Activated CD4-positive, CD25-positive, alpha-beta regulatory T cell treated with anti-CD3 and anti-CD28 coated beads, Interleukin-2, amount 50 U/mL, for 72 hours (primary cell): ENCODE measurements at places on chromosomes 6 and 20.
A peak's percentile ranks its signal among the peaks of the same experiment; 100 is the strongest.

DNA sequence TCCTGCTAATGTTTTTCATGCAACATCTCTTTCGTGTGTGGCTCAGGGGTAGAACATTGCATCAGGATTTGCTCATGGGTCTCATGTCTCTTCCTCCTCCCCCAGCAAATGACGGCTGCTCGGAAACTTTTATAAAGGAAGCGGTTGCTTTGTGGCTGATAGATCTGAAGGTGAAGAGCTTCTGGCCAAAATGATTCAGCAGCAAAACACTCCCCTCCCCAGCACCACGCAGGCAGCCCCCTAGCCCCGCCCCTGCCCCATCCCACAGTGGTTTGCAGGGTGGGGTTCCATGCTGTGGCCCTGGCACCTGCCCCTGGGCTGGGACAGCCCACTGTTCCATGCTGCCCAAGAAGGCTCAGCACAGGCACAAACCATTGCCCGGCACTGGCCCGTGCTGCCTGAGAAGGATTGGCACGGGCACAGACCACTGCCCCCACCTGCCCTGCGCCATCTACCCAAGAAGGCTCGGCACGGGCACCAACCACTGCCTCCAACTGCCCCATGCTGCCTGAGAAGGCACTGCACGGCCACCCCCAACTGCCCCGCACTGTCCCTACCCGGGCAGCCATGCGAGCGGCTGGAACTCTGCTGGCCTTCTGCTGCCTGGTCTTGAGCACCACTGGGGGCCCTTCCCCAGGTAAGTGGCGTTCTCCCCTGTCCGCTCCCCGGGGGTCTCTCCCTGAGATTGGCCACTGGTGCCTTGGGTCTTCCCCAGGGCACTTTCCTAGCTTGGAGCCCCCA is at the start of gene CST7:
TSS of gene CST7 (plus strand) at position 331 of the 741 bp plus-strand sequence. CDS start at position 568, 237 bp downstream.
- peak; percentile 59 for DNase-seq

DNA sequence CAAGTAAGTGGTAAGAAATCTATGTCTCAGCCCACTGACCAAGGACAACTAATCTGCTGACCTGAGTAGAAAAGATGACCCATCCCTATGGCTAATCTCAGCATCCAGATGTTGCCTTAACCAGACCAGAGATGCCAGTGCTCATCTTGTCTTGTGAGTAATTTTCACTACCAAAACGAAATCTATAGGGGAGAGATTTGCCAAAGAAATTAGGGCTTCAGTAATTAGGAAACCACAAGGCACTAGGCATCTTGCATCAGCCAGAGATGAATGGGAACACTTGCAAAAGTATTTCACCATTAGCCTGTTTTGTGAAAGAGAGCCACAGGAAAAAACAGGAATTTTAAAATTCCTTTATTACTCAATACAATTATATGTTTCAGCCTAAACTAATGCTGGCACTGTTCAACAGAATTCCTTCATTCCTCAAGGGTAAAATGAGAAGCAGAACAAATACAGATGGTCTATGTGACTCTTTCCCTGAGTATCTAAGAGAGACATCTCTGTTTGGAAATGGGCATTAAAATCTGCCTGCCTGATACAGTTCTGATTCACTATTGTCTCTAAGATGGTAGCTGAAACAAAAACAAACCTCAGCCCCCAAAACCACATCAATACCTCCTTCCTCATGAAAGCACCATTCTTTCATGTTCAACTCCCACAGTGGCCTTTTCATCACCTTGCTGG is 87.8 kb downstream of the GMDS start:
- no peak for DNase-seq

- peak; percentile 65 for DNase-seq
These were observed 15.6 kb upstream of the UBE2J1 start for GRCh38 chr6:89368107-89368506.

- DNase-seq: no peak
These were observed 4.9 kb downstream of the BMP6 start for GRCh38 chr6:7730784-7731227.

- DNase-seq: no peak
These were observed 11.6 kb downstream of the PDSS2 start for GRCh38 chr6:107447663-107448216.

DNA sequence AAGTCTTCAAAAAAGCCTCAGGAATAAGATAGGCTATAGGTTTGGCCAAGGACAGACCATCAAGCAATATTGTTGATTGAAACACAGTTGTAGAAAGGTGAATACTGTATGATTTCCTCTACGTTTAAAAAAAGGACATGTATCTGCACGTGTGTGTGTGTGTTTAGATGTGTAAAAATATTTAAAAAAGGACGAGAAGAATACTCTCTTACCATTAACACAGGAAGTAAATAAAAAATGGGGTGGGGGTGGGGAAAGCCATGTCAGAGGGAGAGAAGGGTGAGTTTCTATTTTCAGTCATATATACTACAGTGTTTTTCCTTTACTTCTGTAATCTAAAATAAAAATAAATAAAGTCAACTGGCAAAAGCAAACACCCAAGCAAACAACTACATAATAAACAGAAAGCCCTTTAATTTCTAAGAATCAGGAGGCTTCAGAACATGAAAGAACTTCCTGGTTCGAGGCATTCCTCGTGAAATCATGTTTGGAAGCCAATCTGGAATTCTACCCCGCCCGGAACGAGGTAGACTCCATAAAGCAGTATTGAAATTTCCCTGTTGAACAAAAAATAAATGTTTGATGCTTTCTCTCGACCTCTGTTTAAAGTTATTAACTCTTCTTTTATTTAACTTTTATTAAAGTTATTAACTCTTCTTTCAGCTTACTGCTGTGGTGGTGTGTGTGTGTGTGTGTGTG is 158.1 kb upstream of the ZNF217 start:
- DNase-seq: no peak

GRCh38 chr6:33007831-33008400 is 1.5 kb downstream of the HLA-DOA start:
- no peak for DNase-seq

DNA sequence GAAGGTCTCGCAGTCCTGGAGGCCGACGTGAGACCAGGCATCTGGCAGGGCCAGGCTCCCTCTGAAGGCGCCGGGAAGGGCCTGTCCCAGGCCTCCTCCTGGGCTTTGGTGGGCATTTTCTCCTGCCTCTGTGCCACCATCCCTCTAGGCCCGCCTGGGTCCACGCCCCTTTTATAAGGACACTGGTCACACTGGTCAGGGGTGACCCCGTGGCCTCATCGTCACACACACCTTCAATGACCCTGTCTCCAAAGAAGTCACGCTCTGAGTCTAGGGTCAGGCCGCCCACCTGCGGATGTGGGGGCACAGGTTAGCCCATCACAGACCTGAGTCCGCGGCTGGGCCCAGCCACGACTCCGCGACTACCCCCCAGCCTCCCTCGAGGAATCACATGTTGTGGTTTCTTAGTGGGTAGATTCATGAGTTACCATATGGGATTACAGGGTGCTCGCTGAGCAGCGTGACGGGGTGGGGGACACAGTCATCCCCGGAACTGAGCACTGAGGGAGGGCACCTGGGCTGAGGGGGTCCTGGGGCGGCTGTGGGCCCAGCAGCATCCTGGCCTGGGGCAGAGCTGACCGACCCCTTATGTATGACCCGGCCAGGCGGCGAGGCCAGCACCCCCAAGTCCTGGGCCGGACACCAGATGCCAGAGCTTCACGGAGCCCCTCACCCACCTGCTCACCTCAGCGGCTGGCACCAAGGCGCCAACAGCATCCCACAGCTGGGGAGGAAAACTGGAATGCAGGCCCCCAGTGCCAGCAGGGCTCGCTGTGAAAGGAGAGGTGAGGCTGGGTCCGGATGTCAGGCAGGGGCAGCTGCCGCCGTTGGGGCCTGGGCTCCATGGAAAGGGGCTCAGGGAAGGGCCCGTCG is 115.9 kb downstream of the DLL1 start:
- DNase-seq: no peak

DNA sequence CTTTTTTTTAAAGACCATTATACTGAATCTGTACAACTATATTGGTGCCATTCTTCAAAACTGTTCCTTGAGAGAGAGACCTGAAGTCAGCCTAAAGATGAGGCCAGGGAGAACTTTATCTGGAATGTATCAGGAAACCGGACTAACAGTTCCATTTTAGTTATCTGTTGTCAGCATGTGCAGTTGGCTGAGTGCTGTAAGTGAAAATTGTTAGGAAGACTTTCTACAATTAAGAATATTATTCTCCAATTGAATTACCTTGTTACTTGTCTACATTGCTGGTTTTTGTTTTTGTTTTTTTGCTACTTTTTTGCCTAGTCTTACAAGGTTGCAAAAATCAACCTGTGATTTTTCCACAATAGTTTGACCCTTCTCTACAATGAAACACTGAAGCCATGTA is 7.5 kb downstream of the CEP57L1 start:
- no peak for DNase-seq

DNA sequence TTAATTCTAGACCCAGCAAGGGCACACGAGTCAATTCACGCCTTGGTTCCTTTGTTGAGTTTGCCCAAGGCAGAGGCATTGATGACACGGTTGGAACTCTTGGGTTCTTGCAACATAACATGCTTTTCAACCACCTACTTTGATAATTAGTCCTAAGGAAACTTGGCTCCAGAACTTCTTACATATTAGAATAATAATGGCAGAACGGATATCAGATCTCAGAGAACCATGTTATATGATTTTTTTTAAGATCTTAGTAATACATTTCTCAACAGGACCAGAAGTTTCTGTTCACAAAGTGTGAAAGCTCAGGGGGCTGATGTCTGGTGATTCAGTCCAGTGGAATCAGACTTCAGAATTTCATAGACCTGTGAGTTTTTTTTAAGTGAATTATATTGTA is 19.2 kb downstream of the SPTLC3 start:
- DNase-seq: no peak

DNA sequence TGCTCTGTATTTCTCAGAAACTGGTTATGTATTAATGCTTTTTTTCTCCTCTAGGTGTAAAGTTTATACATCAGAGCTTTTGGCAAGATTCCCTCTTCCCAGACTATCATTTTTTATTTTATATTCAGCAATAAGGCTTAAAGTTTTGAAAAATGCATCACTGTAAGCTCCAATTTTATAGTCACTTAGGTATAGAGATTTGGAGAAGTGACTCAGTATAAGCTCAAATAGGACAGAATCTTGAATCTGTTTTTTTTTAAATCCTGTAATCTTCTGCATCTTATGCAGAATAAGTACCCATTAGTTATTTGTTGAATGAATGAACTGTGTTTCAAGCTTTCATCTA is 1.0 kb downstream of the NCOA7 start:
- no peak for DNase-seq
